ENCODE measurements at places on chromosomes 11 and 22.

DNA sequence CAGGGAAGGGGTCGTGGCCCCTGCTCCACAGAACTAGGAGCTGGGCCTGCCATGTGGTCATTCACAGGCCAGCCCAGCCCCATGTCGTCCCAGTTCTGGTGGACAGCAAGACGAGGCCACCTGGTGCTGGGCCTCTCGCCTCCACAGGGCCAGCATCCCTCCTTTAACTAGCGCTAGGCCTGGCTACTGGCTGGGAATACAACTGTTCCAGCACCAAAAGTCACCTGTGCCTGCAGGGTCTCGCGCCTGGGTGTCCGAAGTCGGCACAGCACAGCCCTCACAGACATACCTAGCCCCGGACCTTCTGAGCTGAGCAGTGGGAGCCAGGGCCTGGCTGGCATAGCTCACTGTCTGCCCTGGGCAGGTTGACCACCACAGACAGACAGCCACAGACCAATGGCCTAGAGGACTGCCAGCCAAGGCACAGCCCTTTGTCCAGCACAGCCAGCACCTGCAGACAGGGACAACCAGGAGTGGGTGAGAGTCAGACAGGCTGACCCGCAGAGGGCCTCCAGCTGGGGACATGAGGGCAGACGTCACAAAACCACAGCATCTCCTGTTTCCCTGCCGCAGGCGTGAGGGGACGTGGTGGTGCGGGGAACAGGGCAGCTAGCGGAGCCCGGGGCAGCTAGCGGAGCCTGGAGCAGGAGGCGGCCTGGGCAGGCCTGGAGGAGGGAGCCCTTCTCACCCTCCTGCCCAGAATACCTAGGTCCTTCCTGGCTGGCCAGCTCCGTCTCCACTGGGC, 27.2 kb upstream of the TH start:
- DNase-seq = no peak

GRCh38 chr22:42909363-42910058, 52.4 kb upstream of the ARFGAP3 start:
- DNase-seq = no peak

DNA sequence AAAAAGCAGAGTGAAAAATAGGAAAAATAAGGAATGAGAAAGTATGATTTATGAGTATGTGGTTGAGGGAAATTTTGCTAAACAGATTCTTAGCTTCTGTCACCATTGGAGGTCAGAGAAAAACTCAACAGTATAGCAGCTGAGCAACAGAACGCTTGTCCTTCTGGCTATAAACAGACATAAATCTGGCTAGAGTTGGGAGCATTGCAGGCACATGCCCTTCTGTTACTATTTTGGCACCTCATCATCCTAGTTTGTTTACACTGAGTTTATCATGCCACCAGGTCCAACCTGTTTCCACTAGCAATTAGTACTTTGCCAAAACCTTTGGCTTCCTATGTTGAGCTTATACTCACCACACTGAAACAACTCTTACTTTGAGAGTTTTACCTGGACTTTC, 6.9 kb downstream of the UBE4A start:
- DNase-seq = no peak

DNA sequence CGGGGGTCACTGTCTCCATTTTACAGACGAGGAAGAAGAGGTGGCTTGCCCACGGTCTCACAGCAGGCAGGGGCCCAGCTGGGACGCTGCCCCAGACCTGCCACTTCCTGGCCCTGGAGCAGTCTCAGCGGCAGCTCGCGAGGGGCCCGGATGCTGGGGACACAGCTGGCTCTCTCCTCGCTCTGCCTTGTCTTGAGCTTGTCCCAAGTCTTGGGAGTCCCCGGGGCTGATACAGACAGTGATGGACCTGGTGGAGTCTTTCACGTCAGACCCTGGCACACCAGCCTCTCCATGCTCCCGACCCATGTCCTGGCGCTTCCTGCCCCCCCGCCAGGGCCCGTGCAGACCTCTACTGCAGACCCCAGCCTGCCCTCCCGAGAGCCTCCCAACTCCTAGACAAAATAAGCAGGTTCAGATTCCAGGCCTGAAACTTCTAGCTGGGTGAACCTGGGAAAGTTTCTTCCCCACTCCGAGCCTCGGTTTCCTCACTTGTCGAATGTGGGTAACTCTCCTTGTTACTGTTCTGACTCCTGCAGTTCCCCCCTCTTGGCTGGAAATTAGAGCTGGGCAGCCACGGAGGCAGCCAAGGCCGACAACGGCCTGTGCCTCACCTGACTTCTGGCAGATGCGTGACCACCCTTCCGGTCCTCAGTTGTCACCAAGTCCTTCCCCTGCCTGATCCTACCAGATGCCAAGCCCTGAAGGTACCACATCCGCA, 145.4 kb downstream of the CACNA1I start:
- no peak for DNase-seq

DNA sequence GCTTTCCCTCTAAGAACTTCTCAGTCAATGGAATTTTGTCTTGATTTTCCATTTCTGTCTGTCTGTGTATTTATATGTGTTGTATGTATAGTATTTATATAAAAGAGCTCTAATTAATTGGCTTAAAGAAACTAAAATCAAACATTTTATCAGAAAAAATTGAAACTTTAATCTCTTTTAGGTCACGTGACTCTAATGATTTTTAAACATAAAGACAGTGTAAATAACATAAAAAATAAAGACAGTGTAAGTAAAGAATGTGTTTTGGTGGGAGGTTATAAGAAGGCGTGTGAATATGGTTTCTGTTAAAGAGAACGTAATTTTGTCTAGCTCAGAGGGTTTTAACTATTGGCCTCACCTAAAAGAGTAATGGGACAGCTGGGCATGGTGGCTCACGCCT, 2.4 kb downstream of the JAML start:
- no peak for DNase-seq

- DNase-seq = no peak
Measured at GRCh38 chr22:23557036-23557435, 23.1 kb downstream of the IGLL1 start.

GRCh38 chr11:123544631-123545375, 109.6 kb downstream of the SCN3B start:
- no peak for DNase-seq

DNA sequence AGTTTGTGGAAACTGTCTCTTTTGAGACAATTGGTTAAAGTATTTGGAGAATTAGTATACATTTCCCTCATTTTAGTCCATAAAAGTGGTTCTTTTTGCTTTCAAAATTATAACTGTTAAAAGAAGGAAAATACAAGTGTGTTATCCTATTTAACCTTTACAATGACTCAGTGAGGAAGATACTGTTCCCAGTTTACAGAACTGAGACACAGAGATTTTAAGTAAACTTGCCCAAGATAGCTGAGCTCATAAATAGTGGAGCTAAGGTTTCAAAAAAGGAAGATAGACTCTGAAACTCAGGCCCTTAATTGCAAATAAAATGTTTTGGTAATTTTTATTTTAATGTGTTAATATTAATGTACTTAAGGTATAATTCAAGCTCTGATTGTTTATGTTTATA, 58.9 kb downstream of the DKK3 start:
- no peak for DNase-seq

- no peak for DNase-seq
Measured at GRCh38 chr22:31241200-31241599, 29.1 kb downstream of the LIMK2 start.

GRCh38 chr11:99240192-99241030, 219.7 kb downstream of the CNTN5 start:
- no peak for DNase-seq

GRCh38 chr11:94469416-94469815, 24.2 kb downstream of the MRE11 start:
- no peak for DNase-seq

GRCh38 chr22:42754658-42755057, 34.0 kb upstream of the A4GALT start:
- DNase-seq = no peak

GRCh38 chr11:105490333-105490732, 119.5 kb upstream of the GRIA4 start:
- DNase-seq = no peak

- no peak for DNase-seq
Measured at GRCh38 chr22:39130892-39131855, 21.3 kb downstream of the CBX7 start.

DNA sequence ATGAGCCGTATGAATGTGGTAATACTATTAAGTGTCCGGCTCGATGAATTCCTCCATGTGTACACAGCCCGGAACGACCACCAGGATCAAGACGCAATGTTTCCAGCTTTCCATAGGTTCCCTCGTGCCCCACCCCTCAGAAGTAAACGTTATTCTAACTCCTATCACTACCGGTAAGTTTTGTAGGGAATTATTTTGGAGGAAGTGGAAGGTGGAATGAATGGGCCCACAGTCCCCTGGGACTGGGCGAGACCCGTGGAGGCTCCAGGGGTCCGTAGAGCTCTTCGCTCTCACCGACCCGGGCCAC, 720 bp upstream of the FAR1 start:
- DNase-seq = no peak

DNA sequence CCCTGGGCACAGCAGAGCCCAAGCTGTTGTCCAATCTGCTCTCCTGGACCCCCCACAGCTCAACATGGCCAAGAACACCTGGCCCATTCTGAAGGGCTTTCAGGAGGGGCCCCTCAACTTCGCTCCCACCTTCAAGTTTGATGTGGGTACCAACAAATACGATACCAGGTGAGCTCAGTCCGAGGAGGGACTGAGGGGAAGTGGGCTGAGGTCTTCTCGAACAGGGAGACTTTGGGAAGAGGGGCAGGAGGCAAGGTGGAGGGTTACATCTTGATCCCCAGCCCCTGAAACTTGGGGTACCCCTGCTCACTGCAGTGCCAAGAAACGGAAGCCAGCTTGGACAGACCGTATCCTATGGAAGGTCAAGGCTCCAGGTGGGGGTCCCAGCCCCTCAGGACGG, 5.4 kb downstream of the INPP5J start:
- DNase-seq = no peak
